ENCODE measurements at places on chromosomes 2 and 18. TPM values are rescaled to one million over a fixed set of nuclear protein-coding genes. Genes with fewer than 3 reads are reported as not detected.

The REL gene
- total RNA-seq = 2.3 TPM

GRCh38 chr2:240530181-240530580 is 27.6 kb downstream of the ANKMY1 start:
- H3K4me1 ChIP-seq = no peaks in the 10 kb centered on the region
- no peak for DNase-seq
- H3K27ac ChIP-seq = no peak overlapping the region
- H3K27me3 ChIP-seq = no peaks in the 10 kb centered on the region
- no peaks in the 10 kb centered on the region for H3K36me3 ChIP-seq
- H3K4me3 ChIP-seq = no peak overlapping the region

DNA sequence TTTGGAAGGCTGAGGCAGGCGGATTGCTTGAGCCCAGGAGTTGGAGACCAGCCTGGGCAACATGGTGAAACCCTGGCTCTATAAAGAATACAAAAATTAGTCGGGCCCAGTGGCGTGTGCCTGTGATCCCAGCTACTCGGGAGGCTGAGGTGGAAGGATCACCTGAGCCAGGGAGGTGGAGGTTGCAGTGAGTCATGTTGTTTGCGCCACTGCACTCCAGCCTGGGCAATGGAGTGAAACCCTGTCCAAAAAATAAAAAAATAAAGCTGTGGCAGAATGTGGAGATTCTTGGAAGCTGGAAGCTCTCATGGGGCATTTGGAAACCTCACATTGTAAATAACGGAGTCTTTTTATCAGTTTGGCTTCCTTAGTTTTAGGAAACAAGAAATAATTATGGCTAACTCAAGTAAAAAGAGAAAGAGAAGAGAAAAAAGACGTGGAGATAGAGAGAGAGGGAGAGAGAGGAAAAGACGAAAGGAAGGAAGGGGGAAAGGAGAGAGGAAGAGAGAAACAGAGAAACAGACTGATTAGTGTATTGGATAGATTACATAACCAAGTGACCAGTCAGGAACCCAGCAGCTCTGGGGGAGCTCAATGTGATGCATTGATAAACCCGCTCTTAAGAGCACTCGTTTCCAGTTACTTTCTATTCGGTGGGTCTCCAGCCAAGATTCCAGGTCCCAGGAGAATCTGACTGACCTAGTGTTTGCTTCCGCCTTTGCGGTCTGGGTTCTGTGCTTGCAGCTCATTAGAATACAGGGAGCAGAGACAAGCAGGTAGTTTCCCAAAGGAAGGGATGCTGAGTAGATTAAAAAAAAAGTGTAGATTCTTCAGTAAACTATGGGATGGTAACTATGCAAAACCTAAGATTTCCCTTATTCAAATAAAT is 1.1 kb upstream of the SPAST start:
- no peaks in the 10 kb centered on the region for H3K36me3 ChIP-seq
- H3K27me3 ChIP-seq = no peaks in the 10 kb centered on the region
- H3K4me1 ChIP-seq = no peaks in the 10 kb centered on the region
- peak; percentile 28 for DNase-seq

- no peak overlapping the region for H3K27ac ChIP-seq
- H3K36me3 ChIP-seq = no peaks in the 10 kb centered on the region
- H3K4me1 ChIP-seq = no peaks in the 10 kb centered on the region
- no peak overlapping the region for H3K4me3 ChIP-seq
- DNase-seq = peak; percentile 25
- H3K27me3 ChIP-seq = no peaks in the 10 kb centered on the region
Observed at GRCh38 chr18:41681138-41681880, 273.7 kb upstream of the PIK3C3 start.

GRCh38 chr2:99653433-99653832 is 163.6 kb upstream of the REV1 start:
- DNase-seq = no peak
- no peak overlapping the region for H3K27ac ChIP-seq
- H3K4me1 ChIP-seq = no peaks in the 10 kb centered on the region

DNA sequence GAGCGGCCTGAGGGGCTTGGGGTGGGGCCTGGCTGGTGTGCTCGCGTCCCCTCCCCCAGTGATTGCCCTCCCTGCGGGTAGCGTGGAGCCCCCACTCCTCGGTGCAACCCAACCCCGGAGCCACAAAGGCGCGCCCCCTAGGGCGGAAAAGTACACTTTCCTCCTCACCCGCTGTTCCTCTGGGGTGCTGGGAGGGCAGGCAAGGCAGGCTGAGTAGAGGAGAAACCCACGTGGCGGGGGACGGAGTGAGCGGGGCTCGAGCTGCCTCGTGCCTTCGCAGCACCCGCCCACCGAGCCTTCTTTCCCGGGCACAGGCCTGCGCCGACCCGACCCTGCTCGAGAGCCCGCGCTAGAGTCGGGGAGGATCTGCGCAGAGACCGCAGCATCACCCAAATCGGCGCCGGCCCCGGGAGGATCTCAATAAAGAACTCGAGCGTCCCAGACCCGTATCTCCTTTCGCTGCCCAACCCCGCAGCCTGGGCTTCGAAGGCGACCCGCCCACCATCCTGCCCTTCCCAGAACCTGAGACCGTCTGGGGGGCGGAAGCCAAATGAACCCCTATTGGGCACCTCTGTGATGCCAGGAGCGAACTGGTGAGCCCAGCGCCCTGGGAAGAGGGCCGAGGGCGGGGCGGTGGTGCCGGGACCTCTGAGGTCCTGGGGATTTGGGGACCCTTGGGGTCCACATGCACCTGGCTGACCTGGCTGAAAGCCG is 1.5 kb downstream of the UCN start:
- H3K4me1 ChIP-seq = no peaks in the 10 kb centered on the region
- H3K27me3 ChIP-seq = peaks cover 37% of the 10 kb centered on the region
- no peak overlapping the region for H3K27ac ChIP-seq
- DNase-seq = no peak

The SS18 gene
- total RNA-seq = 90.8 TPM

The TEX44 gene
- not detected for total RNA-seq

DNA sequence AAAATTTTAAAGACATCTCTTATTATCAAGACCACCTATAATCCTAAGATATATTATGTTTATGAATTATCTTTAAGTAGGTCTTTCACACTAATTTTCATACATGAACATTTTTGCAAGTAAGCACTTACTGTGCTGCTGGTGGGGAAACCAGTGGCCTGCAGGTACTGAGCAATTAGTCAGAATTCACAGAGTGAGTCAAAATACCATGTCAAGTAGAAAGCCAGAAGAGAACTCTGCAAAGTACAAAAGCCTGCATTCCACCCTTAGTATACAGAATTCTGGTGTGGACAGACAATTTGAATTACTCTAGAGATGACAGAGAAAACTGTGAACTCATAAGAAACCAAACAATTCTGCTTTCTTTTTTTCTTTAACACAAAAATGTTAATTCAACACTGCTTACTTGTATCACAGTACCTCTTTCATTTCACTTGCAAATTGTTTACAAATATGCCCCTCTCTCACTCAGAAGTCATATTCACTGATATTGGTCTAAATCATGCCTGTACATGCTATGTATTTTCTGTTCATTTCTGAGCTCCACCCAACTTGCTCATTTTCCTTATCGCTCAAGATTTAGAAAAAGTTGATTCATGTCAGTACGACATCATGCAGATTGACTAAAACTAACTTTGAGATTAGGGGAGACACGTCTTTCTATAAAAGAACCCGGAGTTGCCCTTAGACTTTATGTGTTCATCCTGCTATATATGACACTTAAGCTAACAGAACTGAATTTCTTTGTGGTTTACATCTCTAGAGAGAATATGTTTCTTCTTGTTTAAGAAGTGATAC is 182.9 kb downstream of the IKZF2 start:
- H3K27me3 ChIP-seq = no peaks in the 10 kb centered on the region
- H3K36me3 ChIP-seq = no peaks in the 10 kb centered on the region
- H3K27ac ChIP-seq = no peak overlapping the region
- H3K4me1 ChIP-seq = peaks cover 4% of the 10 kb centered on the region
- no peak overlapping the region for H3K4me3 ChIP-seq
- DNase-seq = peak; percentile 48

DNA sequence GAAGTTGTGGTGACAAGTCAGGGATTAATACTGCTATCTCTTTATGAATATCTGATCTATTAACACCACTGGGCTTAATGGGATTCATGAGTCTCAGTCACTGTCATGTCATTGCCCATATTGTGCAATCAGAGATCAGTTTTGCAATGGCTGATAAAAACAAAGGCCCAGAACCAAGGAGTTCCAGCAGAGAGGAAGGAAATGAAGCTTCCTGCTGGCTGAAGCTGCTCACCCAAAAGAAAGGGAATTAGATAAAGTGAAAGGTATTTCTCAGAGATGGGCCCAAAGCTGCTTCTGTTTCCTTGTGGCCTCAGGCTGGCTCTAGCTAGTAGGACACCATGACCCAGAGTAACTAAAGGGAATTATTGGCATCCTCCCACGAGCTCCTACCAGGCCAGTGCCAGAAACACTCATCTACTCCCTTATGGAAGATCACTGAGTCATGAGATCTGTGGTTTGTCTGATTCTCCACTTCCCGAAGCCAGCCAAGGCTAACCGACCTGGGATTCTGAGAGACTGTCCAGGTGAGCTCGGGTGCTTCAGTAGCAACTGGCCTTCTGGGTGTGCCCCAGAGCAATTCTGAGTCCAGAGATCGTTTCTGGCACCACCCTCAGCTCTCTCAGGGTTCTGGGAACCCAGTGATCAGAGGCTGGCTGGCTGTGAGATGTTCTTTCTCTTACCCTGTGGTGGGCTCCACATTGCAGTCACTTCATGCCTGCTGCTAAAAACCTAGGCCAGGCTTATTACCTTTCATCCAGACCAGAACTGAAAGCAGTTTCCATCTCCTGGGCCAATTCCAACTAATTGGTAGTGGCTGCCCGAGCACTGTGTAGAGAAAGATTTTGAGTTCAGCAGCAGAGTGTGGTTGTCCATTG is 129.5 kb upstream of the PELI1 start:
- H3K36me3 ChIP-seq = no peaks in the 10 kb centered on the region
- H3K27ac ChIP-seq = peak overlapping the region; percentile 11
- H3K4me3 ChIP-seq = no peak overlapping the region
- peak; percentile 70 for DNase-seq
- peaks cover 20% of the 10 kb centered on the region for H3K4me1 ChIP-seq

DNA sequence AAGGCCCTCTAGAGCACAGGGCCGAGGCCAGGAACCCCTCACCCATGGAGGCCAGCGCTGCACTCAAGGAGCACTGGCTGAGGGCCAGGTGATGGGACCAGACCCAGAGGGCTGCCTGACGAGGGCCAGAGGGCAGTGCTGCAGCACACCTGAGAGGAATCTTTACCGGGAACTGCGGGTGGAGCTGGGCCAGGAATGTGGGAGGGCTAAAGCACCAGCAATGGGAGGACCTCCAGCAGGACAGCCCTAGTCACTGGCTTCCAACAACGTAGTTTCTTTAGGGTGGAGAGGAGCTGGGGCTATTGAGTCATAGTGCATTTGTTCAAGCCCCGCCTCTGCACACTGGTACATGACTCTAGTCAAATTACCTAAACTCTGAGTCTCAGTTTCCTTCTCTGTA is 143.4 kb downstream of the TMEM17 start:
- DNase-seq = no peak
- H3K27me3 ChIP-seq = no peaks in the 10 kb centered on the region
- no peaks in the 10 kb centered on the region for H3K4me1 ChIP-seq
- H3K36me3 ChIP-seq = no peaks in the 10 kb centered on the region

- H3K4me1 ChIP-seq = no peaks in the 10 kb centered on the region
- no peak for DNase-seq
- H3K36me3 ChIP-seq = no peaks in the 10 kb centered on the region
- H3K4me3 ChIP-seq = no peak overlapping the region
Observed at GRCh38 chr2:122340246-122340645, 584.8 kb downstream of the TSN start.

- no peaks in the 10 kb centered on the region for H3K27me3 ChIP-seq
- DNase-seq = no peak
- no peaks in the 10 kb centered on the region for H3K36me3 ChIP-seq
- H3K4me1 ChIP-seq = no peaks in the 10 kb centered on the region
- H3K4me3 ChIP-seq = no peak overlapping the region
Observed at GRCh38 chr2:74953796-74954499, 4.5 kb upstream of the POLE4 start.

- no peaks in the 10 kb centered on the region for H3K4me1 ChIP-seq
- no peaks in the 10 kb centered on the region for H3K27me3 ChIP-seq
- no peak overlapping the region for H3K27ac ChIP-seq
- H3K36me3 ChIP-seq = no peaks in the 10 kb centered on the region
Observed at GRCh38 chr2:137173463-137173862, 408.1 kb downstream of the THSD7B start.

- H3K36me3 ChIP-seq = no peaks in the 10 kb centered on the region
- DNase-seq = no peak
- no peak overlapping the region for H3K4me3 ChIP-seq
- no peaks in the 10 kb centered on the region for H3K4me1 ChIP-seq
Observed at GRCh38 chr2:239177908-239178307, 222.9 kb downstream of the HDAC4 start.

- H3K36me3 ChIP-seq = no peaks in the 10 kb centered on the region
Observed at GRCh38 chr2:60297296-60298005, 256.0 kb downstream of the BCL11A start.

DNA sequence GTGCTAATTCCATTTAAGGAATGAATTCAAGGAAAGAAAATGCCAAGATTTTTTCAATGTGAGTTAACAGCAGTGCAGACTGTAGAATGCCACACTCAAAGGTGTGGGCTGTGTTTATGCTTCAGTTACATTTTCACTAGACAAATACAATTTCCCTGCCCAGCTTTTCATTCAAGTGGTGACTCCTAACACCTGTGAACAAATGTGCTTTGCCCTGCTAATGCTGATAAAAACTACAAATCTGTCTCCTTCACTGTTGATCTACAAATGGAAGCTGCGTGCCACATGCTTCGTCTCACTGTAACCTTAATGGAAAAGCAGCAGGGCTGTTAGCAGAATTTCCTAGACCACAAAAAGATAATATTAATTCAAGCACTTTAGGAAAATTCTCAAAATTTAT is 19.8 kb upstream of the TCF4 start:
- no peaks in the 10 kb centered on the region for H3K4me1 ChIP-seq
- no peak overlapping the region for H3K27ac ChIP-seq
- H3K36me3 ChIP-seq = no peaks in the 10 kb centered on the region

DNA sequence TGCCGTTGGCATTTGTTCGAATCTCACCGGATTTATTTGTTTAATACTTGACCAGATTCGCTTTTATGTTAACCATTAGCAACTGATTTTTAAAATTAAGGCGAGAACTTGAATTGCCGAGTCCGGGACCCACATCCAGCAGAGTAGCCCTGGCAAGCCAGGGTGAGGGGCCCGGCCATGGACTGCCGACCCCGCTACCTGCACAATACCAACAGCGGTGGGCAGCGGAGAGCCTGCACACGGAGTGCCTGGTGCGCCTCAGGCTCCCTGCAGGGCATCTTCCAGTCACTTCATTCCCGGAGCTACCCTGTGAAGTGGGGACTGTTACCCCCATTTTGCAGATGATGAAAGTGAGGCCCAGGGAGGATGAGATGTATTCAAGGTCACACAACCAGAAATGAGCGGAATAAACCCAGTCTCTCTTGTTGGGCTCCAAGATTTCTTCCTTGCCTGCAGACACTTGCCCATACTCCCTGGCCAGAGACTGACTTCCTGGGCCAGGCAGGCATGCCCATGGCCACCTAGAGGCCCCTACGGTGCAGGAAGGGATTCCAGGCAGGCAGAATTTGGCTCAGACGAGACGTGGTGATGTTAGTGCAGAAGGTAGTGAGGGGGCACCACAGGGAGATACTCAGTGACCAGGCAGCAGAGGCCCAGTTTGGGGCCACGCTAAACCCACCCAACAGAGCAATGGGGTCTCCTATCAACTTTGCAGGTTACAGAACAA is 2.9 kb downstream of the FBLN7 start:
- H3K4me1 ChIP-seq = no peaks in the 10 kb centered on the region
- no peaks in the 10 kb centered on the region for H3K36me3 ChIP-seq
- no peak for DNase-seq
- no peak overlapping the region for H3K27ac ChIP-seq

The NTSR2 gene
- total RNA-seq = under 0.01 TPM
